ENCODE measurements at places on chromosomes 7 and 10.
A peak's percentile ranks its signal among the peaks of the same experiment; 100 is the strongest.

DNA sequence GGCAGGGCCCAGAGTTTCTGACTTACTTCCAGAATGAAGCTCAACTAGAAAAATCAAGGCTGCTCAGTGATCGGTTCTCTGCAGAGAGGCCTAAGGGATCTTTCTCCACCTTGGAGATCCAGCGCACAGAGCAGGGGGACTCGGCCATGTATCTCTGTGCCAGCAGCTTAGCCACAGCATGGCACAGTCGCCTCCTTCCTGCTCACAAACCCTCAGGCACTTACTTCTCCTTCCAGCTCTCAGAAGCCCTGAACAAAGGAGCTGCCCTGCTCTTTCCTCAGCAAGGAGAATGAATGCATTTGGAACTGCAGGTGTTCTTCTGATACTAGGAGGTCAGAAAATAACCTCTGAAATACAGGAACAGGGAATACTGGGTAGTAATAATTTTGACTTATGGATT, 219.7 kb upstream of the PRSS1 start:
- no peak for DNase-seq

DNA sequence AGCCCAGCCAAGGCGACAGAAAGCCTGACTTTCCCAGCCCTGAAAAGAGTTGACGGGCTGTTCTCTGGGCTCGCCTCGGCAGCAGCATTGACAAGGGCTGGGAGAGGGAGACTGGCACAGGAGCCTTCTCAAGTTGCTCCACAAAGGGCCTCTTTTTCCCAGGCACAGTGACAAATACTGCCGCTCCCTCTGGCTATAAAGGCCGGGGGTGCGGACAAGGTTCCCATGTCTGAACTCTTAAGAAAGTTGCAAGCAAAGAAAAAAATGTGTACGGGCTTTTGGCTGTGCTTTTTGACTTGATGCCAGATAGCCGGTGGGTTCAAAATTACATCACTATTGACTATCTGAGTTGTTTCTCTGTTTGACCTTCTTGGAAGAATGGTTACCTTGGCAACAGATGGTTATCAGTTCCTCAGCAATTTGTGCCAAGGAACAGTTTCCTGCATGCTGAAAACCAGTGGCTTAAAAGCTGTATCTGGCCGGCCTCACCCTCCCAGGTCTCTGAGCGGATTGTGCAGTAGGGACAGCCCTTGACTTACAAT, 115.9 kb upstream of the EEPD1 start:
- peak; percentile 89 for DNase-seq

GRCh38 chr10:14478604-14479003, 147.9 kb upstream of the FRMD4A start:
- peak; percentile 93 for DNase-seq

DNA sequence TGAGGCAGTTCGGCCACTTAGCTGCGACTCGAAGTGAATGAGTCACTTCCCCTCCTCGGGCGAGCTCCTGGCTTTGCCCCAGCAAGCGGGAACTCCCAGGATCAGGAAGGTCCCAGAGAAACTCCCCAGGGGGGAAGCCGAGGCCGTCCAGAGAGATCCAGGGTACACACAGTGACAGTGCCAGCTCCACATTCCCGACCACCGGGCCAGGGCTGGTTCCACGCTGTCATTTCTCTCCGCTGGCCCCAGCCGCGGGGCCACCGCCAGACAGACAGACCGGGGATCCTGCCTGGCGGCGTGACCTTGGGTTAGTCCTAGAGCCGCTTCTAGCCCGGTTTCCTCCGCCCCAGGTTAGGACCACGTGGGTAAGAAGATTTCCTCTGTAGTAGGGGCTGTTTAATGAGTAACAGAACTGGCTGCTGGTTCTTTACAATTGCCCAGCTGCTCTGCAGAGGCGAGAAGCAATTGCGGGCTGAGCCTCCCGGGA, 463 bp upstream of the UPP1 start:
- peak; percentile 90 for DNase-seq

DNA sequence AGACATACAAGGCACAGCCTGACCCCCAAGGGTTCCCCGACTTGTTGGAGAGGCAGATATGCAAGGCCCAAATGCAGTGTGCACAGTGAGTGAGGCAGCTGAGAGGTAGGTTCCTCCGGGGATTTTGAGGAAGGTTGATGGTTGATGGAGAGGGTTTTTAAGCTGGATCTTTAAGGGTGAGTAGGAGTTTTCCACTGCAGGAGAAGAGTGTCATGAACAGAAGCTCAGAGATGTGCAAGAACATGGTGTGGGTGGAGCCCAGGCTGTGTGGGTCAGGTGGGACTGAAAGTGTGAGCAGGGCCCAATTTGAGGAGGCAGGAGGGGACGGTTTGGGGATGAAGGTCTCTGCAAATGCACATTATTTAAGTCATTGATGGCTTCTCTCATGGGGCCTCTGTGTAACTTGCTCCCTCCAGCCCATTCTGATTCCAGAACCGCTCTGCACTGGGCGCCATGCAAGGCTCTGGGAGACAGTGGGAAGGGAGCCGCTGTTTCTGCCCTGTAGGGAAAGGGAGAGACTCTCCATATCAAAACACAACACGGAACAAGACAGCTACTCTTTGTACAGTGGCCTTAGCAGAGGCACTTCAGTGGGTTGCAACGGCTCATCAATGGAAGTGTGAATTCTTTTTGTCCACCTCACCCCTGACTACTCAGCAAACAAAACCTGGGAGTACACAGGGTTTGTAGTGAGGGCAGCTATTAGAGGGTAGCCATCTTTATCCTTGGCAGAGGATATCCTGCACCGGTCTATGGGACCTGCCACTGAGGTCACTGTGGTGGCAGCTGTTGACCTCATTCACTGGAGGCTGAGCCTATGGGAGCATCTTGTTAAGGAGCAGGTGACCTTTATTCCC, 29.7 kb downstream of the RAMP3 start:
- no peak for DNase-seq

DNA sequence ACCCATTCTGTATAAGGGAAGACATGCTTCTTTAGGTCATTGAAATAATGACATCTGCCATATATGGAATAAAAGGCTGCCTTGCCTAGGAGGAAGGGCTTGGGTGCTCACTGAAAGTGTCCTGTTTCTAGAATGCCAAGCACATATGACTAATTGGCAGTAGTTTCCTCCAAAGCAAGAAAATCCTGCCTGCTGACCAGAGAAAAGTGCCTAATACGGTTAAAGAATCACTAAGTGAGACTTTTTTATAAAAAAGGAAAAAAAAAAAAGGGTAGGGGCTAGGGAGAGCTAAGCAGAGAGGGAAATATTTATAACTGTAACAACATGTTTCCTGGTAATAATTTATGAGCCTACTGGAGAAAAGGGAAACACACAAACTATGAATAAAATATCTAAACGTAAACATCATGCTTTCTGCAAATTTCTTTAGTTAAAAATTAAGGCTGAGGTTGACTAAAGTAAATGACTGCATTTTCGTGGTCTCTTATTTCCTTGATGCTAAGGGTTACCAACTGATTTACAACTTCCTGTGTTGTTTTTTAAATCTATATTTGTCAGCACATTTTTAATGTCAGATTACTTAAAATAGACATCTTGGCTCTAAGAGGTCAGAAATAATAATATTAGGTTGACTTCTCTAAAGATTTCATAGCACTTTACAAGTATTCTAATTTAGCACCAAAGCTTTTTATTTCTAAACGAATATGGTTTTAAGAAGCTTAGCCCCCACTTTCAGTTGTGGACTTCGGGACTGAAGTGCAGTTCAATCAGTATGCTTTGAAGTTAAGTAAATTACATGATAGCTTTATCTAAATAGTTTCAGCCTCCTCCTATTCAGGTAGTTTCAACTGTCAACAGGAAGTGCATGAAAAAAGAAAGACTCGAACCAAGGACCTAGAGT, 89.6 kb downstream of the CABCOCO1 start:
- DNase-seq: peak; percentile 62

GRCh38 chr10:70657041-70657440, 15.3 kb upstream of the ADAMTS14 start:
- peak; percentile 29 for DNase-seq

DNA sequence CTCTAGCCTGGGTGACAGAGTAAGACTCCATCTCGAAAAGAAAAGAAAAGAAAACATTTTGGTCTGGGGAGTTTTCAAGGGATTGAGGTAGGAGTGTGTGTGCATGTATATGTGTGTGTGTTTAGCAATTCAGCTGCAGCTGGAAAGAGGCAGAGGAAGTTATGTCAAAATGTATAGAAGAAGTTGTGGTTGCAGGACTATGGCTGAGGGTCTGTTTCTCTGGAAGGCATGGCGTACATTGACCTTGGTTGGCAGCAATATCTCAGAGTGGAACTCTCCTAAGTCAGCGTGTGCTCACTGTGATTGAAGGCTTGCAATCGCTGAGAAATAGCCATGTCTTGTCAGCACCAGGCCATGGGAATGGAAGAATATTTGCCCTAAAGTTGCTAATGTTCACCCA, 28.6 kb upstream of the RHBDD2 start:
- DNase-seq: no peak

- DNase-seq: no peak
Measured at GRCh38 chr7:88316456-88316855, 9.8 kb upstream of the STEAP4 start.

DNA sequence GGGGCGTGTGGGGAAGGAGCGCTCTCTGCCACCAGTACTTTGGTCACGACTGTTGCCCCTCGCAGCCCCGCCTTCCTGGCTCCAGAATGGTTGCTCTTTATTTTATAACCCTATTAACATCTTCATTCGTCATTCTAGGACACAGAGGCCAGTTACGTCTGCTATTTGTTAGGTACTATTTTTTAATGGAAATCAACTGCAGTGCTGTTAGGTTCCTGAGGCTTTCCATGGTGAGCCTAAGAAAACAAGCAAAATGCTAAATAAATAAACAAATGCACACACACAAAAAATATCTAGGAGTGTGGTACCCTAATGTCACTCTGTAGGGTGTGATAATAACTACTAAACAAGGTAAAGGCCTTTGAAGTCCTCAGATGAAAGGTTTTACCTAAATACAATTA, 71.1 kb downstream of the SLC37A3 start:
- no peak for DNase-seq

- no peak for DNase-seq
Measured at GRCh38 chr7:158746957-158747356, 42.4 kb upstream of the NCAPG2 start.

DNA sequence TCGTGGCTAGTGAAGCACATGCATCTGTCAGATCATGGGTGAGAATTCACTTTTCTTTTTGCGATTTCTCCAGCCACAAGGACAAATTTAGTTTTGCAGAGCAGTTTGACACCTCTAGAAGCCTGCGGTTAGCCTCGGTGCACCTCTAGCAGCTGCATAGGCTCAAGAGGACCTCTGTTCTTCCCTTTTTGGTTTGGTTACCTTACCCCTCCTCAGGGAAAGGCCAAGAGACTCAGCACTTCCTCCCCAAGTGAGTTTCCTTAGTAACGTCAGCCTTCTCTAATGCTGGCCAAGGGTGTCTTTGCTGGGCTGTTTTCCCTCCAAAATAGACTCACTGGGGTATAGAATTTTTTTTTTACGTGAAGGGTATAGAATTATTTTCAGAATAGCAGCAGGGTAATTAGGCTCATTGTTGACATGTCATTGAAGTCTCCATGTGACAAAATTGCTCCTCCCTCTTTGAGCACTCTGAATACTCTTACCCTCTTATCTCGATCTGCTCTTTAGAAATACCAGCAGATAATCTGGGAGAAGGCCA, 97.8 kb downstream of the AUTS2 start:
- DNase-seq: no peak

DNA sequence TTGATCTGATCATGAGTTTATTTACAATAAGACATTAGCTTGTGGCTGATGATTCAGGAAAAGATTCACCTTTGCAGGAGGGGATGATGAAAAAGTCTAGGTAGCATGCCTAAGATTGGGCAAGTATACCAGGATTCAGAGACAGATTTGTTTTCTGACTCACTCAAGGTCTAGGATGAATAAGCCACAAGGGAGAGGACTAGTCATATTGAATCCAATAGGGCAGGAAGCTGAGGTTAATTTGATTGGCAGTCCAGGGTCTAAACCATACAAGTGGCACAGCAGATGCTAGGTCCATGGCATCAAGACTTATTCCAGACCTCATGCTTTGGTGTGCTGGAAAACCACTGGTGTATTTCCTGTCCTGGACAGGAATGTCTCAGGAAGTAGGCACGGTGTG, 1133.4 kb downstream of the XPNPEP1 start:
- no peak for DNase-seq

- peak; percentile 87 for DNase-seq
Measured at GRCh38 chr10:46228563-46229071, 58.2 kb upstream of the ANTXRL start.

DNA sequence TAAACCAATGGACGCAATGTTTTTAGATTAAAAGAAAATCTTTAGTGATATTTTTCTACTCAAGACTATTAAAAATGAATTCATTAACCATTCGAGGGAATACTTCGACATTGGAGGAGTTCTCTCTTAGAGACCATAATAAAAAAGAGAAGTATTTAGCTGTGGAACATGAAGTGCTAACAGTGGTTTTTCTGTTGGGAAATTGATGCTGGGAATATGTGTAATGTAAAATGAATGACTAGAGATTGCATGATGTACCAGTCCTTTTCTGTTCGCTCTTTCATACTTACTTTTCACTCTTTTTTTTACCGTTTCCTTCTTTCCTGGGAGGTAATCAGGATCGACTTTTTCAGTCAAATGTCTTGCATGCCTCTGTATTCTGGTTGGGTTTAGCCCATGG, 41.3 kb downstream of the ST7 start:
- no peak for DNase-seq

- no peak for DNase-seq
Measured at GRCh38 chr7:55500117-55500756, 72.1 kb downstream of the VOPP1 start.

DNA sequence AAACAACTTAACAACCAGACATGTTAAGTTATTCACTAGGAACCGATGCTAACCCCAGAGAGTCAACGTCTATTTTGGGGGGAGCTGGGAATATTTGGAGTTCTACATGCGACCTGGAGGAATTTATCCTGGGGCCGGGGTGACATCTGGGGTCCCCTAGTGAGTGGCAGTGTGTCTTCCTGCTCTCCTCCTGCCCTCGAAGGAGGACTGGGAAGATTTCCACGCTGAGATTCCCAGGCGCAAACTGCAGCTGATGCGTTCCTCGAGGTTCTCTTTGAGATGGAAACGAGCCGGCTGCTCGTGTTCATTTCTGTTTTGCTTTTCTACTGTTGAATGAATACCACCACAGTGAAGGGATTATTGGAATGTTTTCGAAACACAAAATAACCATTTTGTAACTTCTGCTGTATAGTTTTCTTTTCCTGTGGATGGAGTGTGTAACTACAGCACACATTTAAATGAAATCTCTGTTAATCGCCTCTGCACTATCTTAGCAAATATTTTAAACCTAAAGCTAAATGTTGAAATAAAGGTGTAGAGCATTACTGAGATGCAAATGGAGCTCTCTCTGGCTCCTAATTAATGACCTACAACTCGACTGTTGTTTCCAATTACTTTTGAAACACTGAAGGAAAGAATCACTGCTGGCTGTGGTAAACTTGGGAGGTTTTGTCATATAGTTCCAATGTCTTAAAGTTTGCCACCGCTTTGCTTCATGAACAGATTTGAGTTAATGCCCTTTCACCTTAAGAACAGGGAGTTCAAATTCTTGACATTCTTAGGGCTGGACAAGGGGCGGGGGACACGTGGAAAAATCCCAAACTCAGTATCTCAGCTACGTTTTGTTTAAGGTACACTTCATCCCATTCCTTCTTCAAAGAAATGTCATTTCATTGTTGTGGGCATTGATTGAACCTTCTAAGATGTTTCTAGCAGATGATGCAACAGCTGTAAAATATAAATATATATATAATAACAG, 21.1 kb downstream of the GATA3 start:
- no peak for DNase-seq

- no peak for DNase-seq
Measured at GRCh38 chr10:121764233-121764942, 163.4 kb downstream of the ATE1 start.

All from adipocyte (in vitro differentiated cells).